Astrocyte (in vitro differentiated cells and primary cell): ENCODE measurements at places on chromosomes 6 and 20.
A peak's percentile ranks its signal among the peaks of the same experiment; 100 is the strongest.

DNA sequence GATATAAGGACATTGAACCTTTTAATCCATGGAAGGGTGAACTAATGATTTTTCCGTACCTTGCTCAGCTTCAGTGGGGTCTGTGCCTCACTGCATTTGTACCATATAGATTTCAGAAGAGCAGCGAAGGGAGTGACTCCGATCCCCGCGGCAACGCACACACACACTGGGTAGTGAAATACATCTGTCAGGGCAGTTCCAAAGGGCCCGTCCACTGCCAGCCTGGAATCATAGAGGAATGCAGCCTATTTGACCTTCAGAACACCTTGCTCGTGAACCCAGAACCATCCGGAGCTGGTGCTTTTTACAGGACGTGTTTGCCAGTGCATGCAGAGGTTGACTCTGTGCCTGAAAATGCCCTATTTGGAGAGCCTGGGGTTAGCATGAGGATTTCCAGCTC, 33.0 kb downstream of the NOX3 start:
- DNase-seq: no peak

DNA sequence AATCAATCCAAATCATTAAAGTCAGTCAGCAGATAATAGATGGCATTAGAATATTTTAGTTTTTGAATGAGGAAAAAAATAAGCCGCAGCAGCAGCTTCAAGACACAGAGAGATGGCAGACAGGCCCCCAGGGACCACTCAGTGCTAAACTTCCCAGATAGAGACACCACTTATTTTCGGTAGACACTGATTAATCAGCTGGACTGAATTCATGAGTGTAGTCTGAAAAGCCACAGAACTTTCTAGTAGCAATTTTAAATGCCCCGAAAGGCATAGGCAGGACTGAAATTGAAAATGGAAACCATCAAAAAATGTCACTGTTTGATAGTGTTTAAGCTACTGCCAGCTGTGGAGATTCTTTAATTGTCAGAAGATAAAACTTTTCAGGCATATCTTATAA, 3.1 kb upstream of the CLDN20 start:
- no peak for DNase-seq

DNA sequence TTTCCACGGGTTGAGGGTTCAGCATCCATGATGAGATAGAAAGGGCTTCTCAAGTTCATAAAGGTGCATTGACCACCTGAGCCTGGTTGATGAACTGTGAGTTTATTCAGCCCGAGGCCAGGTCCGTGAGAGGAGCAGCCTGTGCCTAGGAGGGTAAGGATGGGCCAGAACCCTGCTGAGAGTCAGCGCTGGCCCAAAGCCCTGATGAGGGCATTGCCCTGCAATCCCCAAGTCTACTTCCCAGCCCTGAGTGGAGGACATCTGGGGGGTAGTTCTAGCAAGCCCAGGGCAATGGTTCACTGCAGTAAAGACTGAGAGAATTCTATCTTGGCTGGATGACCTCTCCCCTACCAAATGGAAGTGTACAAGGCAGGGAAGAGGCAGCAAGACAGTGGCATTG, 123.3 kb upstream of the NXT1 start:
- no peak for DNase-seq

GRCh38 chr6:127606131-127606562, 29.2 kb downstream of the C6orf58 start:
- peak; percentile 7 for DNase-seq

DNA sequence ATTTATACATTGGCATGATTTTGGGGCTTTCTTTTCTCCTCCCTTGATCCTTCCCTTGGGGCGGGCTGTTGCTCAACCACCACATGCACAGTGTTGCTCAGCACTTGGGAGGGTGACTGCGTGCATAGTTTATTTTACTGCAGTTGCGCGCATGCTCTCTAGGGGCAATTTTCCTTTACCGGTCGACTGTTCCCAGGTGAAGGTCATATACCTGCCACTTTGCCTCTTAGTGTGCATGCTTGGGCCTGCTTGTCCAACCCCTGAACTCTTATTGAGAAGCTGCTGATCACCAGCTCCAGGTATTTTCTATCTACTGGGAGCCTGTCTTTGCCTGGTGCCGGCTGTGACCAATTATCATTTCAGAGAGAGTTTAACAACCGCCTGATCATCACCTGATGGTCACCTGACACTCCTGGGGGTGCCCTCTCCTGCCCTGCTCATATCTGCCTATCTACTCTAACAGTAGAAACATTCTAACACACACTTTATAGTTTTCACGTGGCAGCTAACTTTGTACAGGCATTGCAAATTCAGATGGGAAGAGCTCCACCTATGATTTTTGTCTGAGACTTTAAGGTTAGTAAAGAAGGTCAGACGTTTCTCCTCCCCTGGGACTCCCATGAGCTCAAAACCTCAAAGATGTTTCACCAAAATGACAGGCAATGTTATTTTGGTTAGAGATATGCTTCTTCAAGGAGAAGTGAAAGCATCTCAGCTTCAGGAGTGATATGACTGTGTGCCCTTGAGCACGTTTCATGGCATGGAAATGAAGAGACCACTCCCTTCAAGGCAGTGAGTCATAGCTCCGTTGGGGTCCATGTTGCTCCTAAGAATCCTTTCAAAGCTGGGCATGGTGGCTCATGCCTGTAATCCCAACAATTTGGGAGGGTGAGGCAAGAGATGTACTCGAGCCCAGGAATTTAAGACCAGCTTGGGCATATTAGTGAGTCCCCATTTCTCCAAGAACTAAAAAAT, 227.5 kb upstream of the MYLIP start:
- no peak for DNase-seq

GRCh38 chr6:142165227-142165626, 18.2 kb downstream of the VTA1 start:
- no peak for DNase-seq

DNA sequence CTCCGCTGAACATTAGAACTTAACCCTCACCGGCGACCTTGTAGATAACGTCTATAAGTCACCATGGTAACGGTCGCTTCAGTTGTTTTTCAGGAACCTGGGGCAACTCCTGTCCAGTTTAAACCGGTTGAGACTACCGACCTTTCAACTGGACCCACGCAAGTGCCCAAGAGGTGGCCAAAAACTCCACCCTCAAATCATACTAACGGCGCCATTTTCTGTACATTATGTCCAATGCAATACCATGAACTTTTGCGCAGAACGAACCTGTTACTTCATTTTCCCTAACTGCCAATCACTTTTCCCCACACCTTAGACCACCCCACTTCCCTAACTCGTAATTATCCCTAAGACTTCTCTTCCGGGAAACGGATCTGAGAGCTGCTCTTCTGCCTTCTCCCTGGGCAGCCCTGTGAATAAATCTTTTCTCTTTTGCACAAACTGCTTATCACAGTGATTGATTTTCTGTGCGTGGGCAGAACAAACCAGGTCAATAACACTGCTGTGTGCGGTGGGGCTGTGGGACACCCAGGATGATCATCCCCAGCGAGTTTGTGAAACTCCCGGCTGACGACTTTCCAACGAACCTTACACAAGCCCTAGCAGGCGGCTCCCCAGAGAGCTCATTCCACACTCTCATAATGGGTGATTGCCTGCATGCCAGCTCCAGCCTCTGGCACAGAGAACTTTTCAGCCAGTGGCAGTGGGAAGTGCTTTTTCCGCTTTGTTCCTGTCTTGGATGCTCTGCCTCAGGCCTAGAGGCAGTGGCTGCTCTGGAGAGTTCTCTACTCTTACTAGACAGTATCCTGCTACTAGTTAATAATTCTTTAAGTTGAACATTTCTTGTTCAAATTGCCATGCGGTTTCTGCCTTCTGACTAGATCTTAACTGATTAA, 28.6 kb downstream of the GPX5 start:
- no peak for DNase-seq

DNA sequence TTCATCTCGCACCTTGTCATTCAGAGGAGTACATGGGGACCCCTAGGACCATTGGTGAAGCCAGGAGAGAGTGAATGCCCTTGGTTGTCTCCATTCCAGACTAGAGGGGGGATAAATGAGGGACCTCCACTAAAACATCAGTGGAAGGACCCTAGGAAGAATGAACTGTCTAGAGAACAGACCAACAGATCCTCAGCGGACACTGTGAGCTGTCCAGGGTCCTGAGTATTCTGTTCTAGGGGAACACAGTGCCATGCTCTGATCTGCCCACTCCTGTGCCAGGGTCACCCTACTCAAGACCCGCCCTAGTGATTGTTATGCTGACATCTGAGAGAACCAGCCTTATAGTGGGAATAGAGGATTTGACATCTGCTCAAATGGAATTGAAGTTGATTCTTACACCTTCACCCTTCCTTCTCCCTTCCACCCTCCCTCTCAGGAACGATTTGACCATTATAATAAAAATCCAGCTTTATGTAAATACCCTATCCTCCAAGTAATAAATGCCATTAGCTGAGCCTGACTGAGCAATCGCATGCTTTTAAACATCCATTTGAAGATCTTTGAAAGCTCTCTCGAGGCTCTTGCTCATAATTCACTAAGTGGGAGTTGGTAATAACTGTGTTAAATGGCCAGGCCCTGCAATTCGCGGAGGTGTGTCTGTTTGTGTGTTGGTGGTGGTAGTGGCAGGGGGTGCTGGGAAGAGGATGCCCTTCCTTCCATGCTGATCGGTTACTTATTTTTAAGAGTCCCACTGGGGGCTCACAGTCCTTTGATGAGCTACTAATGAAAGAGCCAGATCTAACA, 43.6 kb upstream of the SLC32A1 start:
- DNase-seq: peak; percentile 16
